ENCODE measurements at places on chromosomes 11 and 22.

- no peak overlapping the region for H3K27ac ChIP-seq
- H3K4me1 ChIP-seq = peaks cover 11% of the 10 kb centered on the region
- H3K36me3 ChIP-seq = no peaks in the 10 kb centered on the region
- no peak overlapping the region for H3K4me3 ChIP-seq
Observed at GRCh38 chr11:95375451-95375850, 144.4 kb upstream of the SESN3 start.

GRCh38 chr11:86491027-86491426 is 116.3 kb downstream of the CCDC81 start:
- no peak overlapping the region for H3K4me3 ChIP-seq
- no peak for DNase-seq
- H3K27ac ChIP-seq = no peak overlapping the region
- H3K36me3 ChIP-seq = no peaks in the 10 kb centered on the region
- peaks cover 2% of the 10 kb centered on the region for H3K27me3 ChIP-seq
- H3K4me1 ChIP-seq = peaks cover 4% of the 10 kb centered on the region

DNA sequence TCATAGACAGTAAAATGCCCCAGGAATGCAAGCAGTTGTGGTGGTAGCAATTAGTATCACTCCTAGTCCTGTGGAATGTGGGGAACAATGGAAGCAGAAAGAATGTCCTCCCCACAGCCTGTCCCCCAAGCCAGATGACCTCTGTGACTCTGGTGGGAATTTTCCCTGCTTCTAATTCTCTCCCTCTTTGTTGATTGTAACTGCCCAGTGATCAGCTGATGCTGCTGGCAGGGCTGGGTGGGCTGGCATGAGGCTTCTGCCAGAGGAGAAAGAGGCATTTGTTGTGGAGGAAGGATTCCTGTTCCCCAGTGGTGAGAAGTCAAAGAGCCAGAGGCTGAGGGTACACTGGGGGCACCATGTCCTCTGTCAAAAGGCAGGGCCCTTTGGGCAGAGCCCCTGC is 116.7 kb upstream of the NCAM1 start:
- no peak for DNase-seq
- no peak overlapping the region for H3K27ac ChIP-seq
- no peak overlapping the region for H3K4me3 ChIP-seq
- H3K27me3 ChIP-seq = peaks cover 1% of the 10 kb centered on the region
- H3K4me1 ChIP-seq = no peaks in the 10 kb centered on the region
- no peaks in the 10 kb centered on the region for H3K36me3 ChIP-seq

DNA sequence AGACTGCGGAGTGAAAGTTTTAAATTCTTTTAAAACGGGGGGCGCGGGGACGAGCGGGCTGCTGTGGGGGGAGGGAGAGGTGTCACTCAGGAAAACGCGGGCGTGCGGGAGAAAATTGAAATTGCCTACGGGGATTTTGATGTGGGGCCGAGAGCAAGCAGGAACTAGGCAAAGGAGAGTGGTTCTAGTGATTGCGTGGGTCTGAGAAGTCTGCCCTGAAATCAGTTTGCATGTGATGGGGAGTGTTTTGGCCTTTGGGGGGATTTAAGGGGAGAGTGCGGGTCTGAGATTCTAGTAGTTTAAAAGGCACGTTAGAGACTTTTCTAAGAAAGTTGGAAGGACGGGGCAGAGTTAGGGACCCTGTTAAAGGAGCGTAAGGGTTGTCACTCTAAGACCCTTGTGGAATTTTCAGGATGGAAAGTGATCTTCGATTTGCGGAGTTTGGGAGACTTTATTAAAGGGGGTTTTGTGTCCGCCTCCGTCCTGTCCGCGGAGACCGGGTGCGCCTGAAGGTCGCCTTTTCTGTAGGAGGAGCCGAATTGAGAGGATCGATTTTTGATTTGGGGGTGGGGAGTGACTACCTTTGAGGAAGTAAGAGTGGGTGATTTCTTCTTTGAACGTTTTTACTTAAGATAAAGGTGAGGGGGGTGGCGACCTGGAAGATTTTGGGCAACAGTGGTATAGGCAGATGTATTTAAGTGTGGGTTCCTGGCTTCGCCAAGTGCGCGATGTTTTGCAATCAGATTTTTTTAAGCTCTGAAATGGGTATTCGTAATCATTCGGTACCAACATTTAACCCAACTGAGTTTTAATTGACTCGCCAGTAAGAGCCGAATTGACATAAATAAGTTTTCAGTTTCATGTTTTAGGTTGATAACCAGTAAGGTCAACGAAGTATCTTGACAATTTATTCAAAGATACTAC is 1.1 kb downstream of the EED start:
- no peak overlapping the region for H3K27ac ChIP-seq
- H3K4me3 ChIP-seq = no peak overlapping the region
- H3K4me1 ChIP-seq = peaks cover 39% of the 10 kb centered on the region

DNA sequence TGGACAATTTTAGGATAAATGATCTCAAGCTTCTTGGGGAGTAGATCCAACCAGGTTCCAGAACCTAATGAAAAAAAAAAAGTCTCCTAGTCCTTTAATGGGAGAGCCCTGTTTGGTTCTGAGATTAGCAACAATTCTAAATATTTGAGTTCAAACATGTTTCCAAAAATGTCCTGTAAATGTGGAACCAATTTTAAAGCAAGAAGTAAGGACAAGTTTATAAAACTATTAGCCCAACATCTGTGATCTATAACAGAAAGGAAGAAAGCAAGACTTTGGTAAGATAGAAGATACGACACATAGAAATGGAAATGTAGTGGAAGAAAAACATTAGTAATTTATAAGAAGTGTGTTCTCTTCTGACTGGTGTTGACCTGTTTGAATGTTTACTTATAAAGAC is 79.7 kb upstream of the SLC5A12 start:
- H3K27ac ChIP-seq = no peak overlapping the region
- DNase-seq = no peak
- H3K36me3 ChIP-seq = no peaks in the 10 kb centered on the region
- no peaks in the 10 kb centered on the region for H3K4me1 ChIP-seq

DNA sequence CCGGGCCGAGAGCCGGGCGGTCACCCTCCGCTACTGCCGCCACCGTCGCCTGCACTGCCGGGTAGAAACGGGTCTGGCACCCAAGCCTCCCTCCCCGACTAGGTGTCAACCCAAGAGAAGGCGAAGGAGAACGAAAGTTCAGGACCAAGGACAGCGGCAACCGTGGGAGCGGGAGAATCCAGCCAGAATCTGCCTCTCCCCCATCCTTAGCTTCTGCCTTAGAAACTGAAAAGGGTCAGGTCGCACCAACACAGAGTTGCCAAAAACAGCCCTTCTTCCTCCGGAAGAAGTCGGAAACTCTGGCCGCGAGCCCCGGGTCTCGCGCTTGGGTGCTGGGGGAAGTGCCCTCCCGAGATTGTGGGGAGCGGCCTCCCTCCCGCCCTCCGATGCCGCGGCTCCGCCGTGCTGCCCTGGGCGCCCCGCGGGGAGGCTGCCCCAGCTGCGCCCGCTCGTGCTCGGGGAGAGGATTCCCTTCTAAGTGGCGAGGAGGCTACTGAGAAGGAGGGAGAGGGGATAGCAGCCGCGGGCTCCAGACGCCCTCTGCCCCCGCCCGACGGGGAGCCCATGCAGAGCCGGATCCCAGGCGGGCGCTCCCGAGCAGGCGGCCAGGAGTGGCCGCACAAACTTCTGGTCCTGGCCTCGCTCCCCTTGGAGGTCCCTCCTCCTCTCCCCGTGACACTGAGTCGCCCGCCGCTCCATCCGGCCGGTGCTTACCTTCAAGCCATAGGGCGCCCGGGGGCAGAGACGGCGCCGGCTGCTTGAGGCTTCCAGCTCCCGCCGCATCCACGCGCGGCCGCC is 637 bp downstream of the DRD2 start:
- no peaks in the 10 kb centered on the region for H3K4me1 ChIP-seq
- peaks cover 65% of the 10 kb centered on the region for H3K27me3 ChIP-seq
- DNase-seq = peak; percentile 54
- H3K27ac ChIP-seq = no peak overlapping the region

DNA sequence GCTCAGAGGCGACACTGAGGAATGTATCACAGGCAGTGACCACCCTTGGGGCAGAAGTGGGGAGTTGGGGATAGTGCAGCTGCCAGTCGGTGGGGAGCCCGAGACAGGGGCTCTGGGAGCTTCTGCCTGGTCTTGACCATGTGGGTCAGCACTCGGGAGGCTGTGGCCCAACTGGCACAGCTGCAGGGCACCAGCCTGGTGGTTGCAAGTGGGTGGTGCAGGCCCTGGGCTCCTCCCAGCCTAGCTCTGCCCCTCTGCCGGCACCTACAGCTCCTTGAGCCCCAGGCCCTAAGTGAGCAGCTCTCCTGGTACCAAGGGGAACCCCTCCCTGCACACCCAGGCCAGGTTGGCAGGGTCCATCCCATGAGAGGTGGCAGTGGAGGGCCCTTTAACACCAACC is 12.6 kb upstream of the RASL10A start:
- no peak overlapping the region for H3K27ac ChIP-seq
- H3K36me3 ChIP-seq = peaks cover 17% of the 10 kb centered on the region
- no peak for DNase-seq
- H3K4me1 ChIP-seq = no peaks in the 10 kb centered on the region

DNA sequence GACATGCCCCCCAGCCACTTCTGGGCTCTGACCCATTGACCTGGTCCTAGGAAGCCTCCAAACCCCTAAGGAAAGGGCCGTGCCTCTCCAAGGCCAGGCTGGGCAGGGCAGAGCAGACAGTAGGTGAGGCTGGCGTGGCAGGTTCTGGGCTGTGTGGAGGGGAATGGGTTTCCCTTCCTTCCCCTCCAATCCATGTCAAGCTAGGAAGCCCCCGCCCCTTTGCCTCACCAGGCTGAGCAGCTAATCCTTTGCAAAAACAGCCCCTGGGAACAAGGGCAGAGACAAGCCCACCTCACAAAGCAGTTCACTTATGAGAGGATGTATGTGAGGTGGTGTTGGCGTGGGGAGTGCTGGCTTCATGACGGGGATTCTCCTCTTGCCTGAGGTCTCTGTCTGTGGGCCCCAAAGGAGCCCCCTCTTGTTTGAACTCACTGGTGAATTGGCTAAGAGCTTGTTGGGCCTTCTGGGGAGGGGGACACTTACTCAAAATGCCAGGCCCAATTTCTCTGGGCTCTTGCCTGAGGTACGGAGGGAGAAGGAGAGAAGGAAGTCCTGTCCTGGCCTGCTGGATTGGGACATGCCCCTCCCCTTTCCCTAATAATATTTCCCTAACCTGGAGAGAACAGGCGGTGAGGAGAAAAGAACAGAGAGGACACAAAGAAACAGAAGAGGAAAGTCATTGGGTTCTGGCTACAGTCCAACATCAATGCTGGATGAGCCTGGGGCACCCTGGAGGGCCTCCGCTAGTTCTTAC is 1.6 kb upstream of the TRIM29 start:
- H3K27ac ChIP-seq = no peak overlapping the region
- H3K27me3 ChIP-seq = peaks cover 3% of the 10 kb centered on the region
- no peak overlapping the region for H3K4me3 ChIP-seq

- no peaks in the 10 kb centered on the region for H3K4me1 ChIP-seq
- no peak for DNase-seq
- H3K27me3 ChIP-seq = peaks cover 3% of the 10 kb centered on the region
Observed at GRCh38 chr11:1554981-1555712, 16.9 kb downstream of the DUSP8 start.

- DNase-seq = no peak
- H3K36me3 ChIP-seq = peaks cover 88% of the 10 kb centered on the region
- no peaks in the 10 kb centered on the region for H3K4me1 ChIP-seq
- no peak overlapping the region for H3K4me3 ChIP-seq
- no peak overlapping the region for H3K27ac ChIP-seq
- H3K27me3 ChIP-seq = no peaks in the 10 kb centered on the region
Observed at GRCh38 chr11:134171951-134172350, 51.8 kb downstream of the NCAPD3 start.

DNA sequence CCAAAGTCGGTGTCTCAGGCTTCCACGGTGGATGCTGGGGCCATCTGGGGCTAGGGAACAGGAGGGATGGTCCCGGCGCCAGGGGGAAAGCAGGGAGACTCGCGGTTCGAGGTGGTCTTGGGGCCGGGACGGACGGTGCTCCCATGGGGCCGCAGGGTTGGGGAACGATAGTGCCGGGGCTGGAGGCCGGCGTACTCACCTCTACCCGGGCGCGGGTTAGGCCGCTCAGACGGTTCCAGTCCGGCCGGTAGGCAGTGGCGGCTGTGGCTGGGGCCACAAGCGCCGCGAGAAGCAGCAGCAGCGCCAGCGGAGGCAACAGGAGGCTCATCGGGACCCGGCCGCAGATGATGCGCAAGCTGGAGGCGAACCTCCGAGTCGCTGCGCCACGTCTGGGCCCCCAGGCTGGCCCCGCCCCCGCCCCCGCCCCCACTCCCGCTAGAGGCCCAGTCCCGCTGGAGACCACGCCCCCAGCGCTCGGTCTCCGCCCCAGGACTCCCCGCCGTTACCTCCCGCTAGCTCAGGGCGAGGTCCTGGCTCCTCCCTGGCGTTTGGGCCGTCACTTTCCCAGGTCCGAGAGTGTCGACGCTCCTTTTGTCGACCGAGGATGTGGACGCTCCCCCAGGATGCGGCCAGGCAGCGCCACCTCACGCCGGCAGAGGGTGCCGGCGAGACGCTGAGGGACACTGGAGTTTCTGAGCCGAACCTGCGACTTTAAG is at the start of gene SELENOM:
Gene SELENOM (minus strand): TSS at position 391 of the 716 bp plus-strand sequence. CDS start 63 bp downstream, at position 328.
- peak within 1 kb of the TSS; percentile 85 for H3K4me3 ChIP-seq
- peaks cover 10% of the 10 kb centered on the region for H3K4me1 ChIP-seq
- H3K36me3 ChIP-seq = no peaks in the 10 kb centered on the region
- peak; percentile 83 for DNase-seq

DNA sequence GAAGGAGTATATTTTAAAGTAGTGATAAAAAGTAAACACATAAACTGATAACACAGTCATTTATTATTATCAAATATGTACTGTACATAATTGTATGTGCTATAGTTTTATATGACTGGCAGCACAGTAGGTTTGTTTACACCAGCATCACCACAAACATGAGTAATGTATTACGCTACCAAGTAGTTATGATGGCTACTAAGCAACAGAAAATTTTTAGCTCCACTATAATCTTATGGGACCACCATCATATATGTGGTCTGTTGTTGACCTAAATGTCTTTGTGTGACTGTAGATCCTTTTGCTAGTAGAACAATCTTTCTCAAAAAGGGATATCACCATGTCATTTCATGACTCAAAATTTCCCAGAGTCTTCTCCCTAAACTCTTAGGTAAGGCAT is 93.5 kb downstream of the LARGE2 start:
- DNase-seq = no peak
- no peaks in the 10 kb centered on the region for H3K27me3 ChIP-seq
- no peak overlapping the region for H3K27ac ChIP-seq
- H3K4me1 ChIP-seq = no peaks in the 10 kb centered on the region
- no peak overlapping the region for H3K4me3 ChIP-seq
- no peaks in the 10 kb centered on the region for H3K36me3 ChIP-seq
